Activated CD4-positive, alpha-beta T cell treated with anti-CD3 and anti-CD28 coated beads, Interleukin-2, amount 50 U/mL, for 48 hours (primary cell): ENCODE measurements at places on chromosomes 6 and 20.

DNA sequence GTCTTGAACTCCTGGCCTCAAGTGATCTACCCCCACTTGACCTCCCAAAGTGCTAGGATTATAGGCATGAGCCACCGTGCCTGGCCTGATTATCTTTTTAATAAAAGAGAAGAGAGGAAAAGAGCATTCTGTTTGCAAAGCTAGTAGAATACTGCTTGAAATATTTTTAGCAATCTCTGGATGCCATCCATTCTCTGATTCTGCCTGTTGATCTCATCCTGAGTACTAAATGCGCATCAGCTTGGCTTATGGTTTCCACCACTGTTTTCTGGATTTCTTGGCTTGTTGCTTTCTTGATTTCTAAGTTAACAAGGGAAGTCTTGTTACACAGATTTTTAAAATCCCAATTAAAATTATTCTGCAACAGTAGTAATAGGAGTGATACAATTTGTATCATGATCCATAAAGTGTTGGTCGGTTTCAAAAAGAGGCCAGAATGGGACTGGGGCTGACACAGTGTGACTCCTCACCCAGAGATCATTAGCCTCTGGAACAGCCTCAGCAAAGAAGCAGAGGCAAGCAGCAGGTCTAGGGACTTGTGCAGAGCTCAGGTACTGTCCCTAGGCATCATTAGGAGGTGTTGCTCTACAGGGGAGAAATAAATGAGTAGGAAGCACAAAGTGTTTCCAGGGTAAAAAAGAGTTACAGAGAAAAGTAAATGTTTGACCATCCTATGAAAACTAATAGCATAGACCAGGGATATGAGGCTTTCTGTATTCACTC lies 17.8 kb upstream of the SLC16A10 start:
- DNase-seq = no peak

DNA sequence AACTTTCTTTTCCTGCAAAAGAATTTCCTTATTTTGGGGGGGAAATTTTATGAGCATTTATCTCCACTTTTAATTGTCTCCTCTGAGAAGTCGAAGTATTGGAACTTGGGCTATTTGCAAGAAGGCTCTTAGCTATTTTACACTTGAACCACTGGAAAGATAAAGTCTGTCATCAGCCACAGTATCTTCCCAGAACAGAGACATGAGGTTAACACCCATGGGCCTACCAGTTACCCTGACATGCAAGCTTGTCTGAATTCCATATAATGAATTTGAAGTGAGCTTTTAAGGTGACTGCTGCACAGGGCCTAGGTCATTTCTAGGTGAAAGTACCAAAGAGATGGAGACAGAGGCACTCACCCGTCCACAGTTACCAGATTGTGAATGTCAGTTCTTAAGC lies 193.1 kb downstream of the SIM1 start:
- no peak for DNase-seq

DNA sequence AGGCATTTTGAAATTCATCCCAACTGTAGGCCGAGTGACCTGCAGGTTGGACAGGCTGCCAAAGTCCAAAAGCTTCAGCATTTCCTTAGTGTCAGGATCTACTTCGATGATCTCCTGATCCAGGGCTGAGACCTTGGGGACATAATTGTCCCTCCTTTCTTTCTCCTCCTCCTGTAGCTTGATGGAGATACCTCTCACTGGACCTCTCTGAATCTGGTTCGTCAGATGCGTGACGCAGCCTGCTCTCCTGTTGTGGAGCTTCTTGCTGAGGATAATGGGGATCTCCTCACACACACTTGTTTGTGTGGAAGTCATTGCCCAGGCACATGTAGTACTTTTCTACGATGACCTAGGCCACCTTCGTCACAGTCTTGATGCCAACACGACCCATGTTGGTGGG lies 1.5 kb upstream of the MAS1L start:
- DNase-seq = no peak

GRCh38 chr6:43014434-43014909 lies 423 bp downstream of the KLHDC3 start:
- DNase-seq = no peak

GRCh38 chr6:74657931-74658330 lies 547.9 kb downstream of the COL12A1 start:
- no peak for DNase-seq

- no peak for DNase-seq
Observed at GRCh38 chr20:22499515-22500166, 84.7 kb downstream of the FOXA2 start.

DNA sequence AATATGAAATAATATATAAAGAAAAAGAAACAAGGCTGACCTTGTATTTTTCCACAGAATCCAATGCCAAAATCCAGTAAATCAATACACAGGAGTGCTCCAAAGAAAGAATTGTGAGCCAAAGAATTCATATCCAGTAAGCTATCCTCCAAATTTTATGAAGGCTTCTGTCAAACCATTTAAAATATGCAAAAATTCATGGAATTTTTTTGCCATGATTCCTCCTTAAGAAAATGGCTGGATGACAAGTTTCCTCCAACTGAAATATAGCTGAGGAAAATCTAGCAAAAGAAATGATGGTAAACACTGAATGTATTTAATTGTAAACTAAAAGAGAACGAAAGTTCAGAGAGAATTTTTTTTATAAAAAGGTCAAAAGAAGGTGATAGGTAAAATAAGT lies 290.3 kb downstream of the UBE3D start:
- no peak for DNase-seq

DNA sequence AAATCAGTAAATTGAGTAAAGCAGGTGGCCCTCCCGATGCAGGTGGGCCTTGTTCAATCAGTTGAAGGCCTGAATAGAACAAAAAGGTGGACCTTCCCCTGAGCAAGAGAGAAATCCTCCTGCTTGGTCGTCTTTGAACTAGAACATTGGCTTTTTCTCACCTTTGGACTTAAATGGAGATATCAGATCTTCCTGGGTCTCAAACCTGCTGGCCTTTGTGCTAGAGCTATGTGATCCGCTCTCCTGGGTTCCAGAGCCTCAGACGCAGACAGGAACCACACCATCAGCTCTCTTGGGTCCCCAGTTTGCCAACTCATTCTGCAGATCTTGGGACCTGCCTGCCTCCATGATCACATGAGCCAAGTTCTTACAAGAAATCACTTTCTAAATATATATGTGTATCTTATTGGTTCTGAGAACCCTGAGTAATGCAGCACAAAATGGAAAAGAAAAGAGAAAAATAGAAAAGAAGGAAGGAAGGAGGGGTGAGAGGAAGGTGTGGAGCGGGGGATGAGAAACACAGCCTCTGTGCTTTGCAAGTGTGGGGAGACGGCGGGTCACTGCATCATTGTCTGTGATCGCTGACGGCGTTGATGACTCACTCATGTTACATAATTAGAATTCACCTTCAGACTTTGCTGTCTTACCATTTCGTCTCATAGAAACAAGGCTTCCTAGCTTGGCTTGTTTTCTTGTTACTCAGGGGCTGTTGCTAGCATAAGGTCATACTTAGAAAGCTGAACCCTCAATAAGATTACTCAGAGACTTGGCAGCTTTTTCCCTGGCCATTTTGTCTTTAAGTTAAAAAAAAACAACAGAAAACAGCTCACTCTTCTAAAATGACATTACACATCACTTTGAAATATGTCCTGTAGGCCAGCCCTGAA lies 85.7 kb upstream of the NEDD9 start:
- DNase-seq = peak; percentile 67

GRCh38 chr6:15941168-15941567 lies 187.7 kb upstream of the MYLIP start:
- no peak for DNase-seq

GRCh38 chr6:89122625-89123024 lies 4.8 kb upstream of the SRSF12 start:
- no peak for DNase-seq

DNA sequence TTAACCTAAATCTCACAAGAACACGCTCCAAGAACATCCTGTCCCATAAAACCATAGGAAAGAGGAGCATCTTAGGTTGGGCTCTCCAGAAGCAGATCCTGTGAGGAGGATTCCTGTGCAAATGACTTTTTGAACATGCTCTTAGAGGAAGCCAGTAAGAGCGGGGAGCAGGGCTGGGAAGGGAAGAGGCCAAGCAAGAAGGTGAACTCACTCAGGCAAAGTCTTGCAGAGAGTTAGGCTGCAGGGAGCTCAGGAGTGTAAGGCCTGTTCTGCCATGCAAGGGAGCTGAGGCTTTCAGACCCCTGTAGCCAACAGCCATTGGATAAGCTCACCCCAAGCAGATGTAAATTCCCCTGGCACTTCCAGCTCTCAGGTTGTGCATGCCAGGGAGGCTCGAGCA lies 63.6 kb upstream of the LY86 start:
- DNase-seq = no peak

DNA sequence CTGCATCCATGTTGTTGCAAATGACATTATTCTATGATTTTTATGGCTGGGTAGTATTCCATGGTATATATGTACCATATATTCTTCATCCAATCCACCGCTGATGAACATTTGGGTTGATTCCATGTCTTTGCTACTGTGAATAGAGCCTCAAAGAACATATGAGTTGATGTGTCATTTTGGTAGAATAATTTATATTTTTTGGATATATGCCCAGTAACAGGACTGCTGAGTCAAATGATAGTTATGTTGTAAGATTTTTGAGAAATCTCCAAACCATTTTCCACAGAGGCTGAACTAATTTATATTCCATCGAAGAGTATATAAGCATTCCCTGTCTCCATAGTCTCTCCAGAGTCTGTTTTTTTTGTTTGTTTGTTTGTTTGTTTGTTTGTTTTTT lies 1373.5 kb downstream of the GRIK2 start:
- no peak for DNase-seq

- DNase-seq = no peak
Observed at GRCh38 chr20:43717616-43717995, 9.2 kb downstream of the GTSF1L start.

- DNase-seq = no peak
Observed at GRCh38 chr6:1380625-1381427, 8.6 kb upstream of the FOXF2 start.

DNA sequence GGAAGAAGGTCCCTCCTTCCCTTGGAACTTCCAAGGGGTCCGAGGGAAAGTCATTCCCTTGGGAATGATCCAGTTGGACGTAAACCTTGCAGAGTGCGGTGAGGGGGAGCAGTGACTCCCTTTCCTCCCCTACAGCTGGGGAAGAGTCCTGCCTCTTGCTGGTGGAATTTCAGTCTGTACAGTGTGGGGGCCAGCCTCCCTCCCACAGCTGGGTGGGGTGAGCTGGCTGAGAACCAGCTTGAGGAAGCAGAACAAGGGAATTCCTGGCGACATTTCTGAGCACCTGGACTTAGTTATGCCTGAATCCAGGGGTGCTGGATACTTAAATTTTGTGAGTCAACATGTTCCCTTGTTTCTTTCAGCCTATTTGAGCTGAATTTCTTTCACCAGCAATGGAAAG lies 152.0 kb downstream of the ANKRD60 start:
- no peak for DNase-seq

DNA sequence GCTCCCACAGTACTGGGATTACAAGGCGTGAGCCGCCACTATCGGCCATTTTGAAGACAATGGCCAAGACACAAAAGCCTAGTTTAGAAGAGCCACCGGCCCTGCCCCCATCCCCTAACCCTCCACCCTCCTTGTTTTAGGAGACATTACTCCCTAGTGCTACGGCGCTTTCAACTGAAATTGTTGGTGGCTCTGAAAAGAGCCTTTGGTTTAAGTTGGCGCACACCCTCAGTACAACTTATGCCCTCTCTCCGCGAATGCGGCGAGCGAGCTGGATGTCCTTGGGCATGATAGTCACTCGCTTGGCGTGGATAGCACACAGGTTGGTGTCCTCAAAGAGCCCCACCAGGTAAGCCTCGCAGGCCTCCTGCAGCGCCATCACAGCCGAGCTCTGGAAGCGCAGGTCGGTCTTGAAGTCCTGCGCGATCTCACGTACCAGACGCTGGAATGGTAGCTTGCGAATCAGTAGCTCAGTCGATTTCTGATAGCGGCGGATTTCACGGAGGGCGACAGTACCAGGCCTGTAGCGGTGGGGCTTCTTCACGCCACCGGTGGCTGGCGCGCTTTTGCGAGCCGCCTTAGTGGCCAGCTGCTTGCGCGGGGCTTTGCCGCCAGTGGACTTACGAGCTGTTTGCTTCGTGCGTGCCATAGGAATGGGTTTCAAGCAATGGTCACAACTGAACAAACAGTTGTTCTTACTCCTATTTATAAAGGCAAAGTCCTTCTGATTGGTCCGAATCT lies 114.9 kb upstream of the BTN3A2 start:
- DNase-seq = peak; percentile 78

DNA sequence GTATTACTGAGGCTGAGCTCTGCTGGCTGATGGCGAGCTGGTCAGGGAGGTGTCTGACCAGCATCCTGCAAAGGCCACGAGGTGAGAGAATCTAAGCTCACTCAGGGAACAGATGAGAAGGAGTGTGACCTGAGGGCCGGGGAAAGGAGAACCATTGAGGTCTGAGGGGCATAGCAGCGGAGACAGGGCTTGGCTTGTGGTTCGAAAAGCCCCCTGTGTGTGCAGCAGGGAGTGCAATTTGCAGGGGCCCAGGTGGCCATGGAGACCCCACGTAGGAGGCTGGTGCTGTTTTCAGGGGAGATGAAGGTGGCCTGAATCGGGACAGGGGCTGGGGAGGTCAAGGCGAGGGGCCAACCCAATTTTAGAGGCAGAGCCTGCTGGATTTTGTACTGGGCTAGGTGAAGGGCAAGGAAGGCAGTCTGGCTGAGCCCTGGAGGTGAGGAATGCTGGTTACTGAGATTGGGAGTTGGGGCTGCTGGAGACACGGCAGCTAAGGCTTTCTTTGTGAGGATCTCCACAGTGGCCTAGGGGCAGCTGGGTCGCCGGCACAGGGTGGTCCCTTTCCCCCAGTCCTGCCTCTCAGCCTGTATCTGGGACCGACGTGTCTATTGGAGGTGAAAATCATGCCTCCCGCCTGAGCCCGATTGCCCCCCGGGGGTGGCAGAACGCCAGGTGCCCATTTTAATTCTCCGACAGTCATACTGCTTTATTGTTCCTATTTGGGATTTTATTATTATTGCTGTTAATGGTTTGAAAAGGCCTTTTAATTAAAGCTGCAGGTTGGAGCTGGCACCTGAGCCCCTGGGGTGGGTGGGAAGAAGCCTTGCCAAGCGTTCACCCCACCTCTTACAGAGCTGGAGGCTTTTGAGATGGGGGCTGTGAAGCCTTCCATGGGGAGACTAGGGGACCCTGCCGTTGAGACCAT lies 28.4 kb downstream of the DLGAP4 start:
- no peak for DNase-seq

GRCh38 chr20:40738976-40739375 lies 49.9 kb upstream of the MAFB start:
- no peak for DNase-seq

- DNase-seq = no peak
Observed at GRCh38 chr6:137260217-137260616, 41.0 kb upstream of the IFNGR1 start.
